ENCODE measurements at places on chromosomes 5 and 9.

DNA sequence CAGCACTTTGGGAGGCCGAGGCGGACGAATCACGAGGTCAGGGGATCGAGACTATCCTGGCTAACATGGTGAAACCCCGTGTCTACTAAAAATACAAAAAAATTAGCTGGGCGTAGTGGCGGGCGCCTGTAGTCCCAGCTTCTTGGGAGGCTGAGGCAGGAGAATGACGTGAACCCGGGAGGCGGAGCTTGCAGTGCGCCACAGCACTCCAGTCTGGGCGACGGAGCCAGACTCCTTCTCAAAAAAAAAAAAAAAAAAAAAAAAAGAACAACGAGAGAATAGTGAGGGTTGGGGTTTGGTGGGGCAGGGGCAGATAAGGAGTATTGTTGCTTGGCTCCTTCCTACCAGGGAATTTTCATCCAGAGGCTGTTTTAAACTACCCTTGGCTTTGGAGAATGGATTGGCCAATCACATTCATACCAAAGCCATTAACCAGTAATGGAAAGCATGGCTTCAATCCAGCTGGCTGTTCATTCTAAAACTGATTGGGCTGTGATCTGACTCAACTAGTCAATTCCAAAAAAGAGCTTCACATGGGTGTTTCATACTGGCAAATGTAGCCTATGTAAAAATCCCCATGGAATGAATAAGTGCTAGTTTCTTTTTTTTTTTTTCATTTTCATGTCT lies 64.4 kb downstream of the PLCXD3 start:
- no peak for DNase-seq

GRCh38 chr5:141839015-141839513 lies 39.1 kb downstream of the PCDH1 start:
- DNase-seq = no peak

DNA sequence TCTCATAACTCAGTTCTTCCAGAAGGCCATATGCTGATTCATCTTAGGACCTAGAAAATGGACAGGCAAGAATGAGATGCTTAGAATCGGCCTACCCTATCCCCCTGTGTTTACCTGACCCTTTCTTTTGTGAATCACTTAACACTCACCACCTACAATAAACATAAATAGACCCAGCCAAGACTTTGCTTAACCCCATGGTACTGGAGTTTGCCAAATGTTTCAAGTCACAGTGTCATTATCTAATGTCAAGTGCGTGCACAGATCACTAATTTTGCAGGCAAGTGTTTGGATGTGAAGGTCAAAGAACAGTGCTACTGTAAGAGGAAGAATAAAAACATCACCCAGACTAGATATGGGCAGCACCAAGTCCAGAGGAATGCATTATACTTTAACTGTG lies 77.5 kb downstream of the GLIS3 start:
- no peak for DNase-seq

GRCh38 chr9:137021979-137022661 lies 5.9 kb downstream of the ABCA2 start:
- DNase-seq = peak; percentile 77

GRCh38 chr5:120567921-120568320 lies 103.8 kb downstream of the PRR16 start:
- DNase-seq = no peak

DNA sequence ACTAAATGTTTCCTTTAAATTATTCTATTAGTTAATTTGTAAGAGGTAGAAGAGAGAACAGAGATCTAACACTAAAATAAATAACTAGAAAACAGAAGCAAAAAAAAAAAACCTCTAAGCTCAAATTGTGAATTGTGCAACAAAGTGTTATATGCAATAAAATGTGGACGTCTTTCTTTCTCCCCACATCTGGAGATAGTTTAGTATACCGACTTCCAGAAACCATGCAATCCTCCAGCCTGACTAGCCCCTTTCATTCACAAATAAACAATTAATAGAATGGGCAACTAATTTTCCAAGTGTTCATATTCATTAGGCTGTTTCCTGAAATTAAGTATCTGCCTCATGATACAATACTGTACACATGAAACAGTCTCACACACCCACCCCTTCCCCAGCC lies 258.5 kb downstream of the BNC2 start:
- DNase-seq = no peak

DNA sequence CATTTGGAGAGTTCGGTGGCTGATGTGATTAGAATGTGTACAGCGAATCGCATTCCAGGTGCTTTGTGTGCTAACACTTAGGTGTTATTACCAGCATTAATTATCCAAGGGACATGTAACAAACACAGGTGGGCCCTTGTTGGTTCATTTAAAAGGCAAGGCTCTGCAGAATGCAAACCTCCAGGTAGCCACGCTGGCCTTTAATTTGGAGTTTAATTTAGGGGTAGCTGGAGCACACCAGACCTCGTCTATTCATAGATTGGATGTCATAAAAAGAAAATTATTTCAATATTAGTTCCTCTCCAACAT lies 191.1 kb downstream of the MAT2B start:
- no peak for DNase-seq

GRCh38 chr5:110852053-110852452 lies 113.2 kb downstream of the SLC25A46 start:
- DNase-seq = no peak

DNA sequence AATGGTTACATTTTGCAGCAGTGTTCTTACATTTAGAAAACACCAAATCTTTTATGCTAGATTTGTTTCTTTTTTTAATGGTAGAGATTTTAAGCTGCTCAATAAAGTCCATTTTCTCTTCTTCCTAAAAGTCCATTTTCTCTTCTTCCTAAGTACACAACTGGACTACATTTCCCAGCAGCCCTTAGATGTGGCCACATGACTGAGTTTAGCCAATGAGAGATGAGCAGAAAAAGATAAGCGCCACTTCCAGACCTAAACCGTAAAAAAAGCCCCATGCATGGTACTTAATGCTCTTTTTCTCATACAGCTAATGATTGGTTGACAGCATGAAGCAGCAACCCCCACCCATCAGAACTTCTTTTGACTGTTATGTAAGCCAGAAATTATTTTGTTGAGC lies 206.7 kb downstream of the FAM114A2 start:
- no peak for DNase-seq

GRCh38 chr9:16728137-16728508 lies 142.3 kb downstream of the BNC2 start:
- no peak for DNase-seq

DNA sequence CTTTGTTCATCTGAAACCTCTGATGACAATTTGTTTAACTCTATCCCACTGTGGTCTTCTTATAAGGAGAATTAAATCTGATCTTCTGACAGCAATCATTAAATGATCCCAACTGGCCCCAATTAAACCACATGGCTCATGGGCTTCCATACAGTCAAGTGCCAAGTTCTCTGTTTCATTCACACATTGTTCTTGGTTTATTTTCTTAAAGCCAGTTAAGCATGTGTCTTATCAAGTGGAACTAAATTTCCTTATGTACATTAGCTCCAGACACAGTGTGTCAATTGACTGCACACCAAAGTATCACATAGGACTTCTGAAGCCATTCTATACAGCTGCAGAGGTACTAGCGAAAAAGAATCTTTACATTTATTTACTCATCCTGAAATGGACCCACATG lies 51.2 kb downstream of the MEF2C start:
- DNase-seq = no peak

DNA sequence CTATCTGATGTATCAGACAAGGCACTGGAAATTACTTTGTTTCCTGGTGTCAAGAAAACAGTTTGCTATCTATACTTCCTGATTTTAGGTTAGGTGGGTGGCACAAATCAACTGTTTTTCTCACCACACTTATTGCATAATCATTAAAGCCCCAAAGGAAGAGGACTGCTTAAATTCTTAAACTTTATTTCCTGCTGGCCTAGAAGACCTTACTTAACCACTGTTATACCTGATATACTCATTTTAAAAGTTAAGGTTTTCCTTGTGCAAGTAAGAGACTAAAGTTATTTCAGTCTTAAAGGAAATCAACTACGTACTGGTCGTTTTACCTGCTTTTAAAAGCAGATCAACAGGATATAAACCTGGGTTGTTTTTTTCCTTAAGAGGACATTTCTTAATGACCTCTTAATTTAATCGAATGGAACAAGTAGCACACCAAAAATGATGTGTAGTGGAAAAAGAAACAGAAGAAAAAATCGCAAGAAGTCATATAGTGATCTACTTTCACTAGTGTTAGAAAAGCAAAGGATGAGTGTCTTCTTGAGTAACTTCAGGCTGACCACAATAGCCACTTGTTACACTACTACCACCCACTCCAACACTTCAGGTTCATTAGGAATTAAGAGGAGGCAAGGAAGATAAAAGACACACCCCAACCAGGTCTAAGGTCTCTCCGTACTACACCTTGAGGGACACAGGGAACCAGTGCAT lies 974 bp downstream of the CLINT1 start:
- DNase-seq = peak; percentile 48

DNA sequence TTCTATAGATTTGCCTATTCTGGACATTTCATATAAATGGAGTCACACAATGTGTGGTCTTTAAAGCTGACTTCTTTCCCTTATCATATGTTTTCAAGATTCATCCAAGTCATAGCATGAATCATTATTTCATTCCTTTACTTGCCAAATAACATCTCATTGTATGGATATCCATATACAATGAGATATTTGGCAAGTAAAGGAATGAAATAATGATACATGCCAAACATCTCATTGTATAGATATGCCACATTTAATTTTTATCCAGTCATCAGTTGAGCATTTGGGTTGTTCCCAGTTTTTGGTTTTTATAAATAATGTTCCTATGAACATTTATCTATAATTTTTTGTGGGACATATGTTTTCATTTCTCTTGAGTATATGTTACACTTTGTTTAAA lies 20.5 kb upstream of the OR2K2 start:
- no peak for DNase-seq

- DNase-seq = no peak
Measured at GRCh38 chr9:2158766-2159430, 143.8 kb downstream of the SMARCA2 start.

- DNase-seq = no peak
Measured at GRCh38 chr9:93304574-93305496, 120.9 kb downstream of the WNK2 start.

DNA sequence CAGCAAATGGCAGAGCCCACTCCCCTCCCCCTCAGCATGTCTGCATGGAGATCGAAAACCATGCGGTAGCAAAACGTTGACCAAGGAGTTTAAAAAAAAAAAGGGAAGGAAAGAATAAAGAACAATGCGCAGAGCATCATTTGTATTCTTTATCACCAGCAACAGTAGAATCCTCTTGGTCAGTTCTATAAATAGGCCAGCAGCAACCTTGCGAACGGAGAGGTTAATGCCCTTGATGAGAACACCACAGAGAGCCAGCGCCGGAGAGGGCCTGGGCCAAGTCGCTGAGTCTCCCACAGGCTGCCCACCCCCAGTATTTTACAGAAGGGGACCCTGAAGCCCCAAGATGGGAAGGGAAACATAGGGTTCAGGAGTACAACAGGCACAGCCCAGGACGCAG lies 22.7 kb downstream of the WHRN start:
- DNase-seq = no peak

GRCh38 chr5:61625681-61626621 lies 293.9 kb downstream of the ZSWIM6 start:
- DNase-seq = peak; percentile 10

DNA sequence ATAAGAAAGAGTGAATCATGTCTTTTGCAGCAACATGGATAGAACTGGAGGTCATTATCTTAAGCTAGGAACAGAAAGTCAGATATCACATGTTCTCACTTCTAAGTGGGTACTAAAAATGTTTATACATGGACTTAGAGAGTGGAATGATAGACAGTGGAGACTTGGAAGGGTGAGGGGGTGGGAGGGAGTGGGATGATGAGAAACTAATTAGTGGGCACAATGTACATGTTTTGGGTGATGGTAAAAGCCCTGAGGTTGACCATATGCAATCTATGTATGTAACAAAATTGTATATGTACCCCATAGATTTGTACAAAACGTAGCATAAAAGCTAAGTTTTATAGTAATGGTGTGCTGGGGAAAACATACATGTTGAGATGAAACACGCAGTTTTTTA lies 25.3 kb downstream of the CSNK1G3 start:
- DNase-seq = no peak

DNA sequence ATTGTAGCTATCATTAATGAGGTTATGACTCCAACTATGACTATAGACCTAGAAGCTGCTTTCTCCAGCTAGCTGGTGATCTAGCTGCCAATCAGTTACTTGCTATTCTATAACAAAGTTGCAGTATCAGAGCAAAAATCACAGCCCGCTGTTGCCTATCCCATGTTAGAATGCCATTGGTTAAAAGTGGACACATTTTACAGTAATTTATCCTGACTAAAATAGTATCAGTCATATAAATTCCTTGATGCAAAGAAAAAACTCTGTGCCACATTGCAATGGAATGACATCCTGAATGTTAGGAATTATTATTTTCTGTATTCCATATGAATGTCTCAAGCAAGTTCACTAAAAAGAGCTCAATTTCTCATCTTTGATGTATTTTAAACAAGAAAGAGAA lies 626.5 kb downstream of the PDE4D start:
- no peak for DNase-seq

DNA sequence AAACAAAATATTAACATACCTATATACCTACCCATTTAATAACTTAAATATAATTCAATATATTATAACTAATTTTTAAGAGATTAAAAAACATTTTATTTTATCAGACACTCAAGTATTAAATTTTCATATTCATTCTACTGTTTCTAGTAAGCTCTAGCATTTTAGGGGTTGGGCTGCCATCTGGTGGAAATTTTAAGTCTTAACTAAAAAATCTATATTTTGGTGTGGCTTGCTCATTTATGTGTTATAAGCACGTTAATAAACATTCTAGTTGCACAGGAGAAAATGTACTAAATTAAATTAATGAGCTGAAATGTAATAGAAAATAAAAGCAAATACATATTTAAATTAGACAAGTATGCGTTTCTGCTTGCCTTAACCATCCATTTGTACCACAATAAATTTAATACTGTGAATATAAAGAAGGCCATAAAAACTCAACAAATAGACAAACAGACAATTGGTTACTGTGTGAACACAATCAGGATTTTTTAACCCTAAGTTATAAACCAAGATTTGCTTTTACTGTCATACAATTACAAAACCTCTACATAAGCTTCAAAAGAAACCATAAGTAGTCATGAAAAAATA lies 1728.3 kb upstream of the CDH9 start:
- no peak for DNase-seq

GRCh38 chr5:151278845-151279244 lies 24.7 kb downstream of the SLC36A3 start:
- no peak for DNase-seq

Data from CD4-positive, alpha-beta T cell treated with Interleukin-4 for 1 hour (primary cell).